Bronchus fibroblast of lung (primary cell): ENCODE measurements at places on chromosomes 2 and 18. TPM values are rescaled to one million over a fixed set of nuclear protein-coding genes. Genes with fewer than 3 reads are reported as not detected.

Gene WIPF1
- 5.4 and 5.5 TPM in 2 replicates for total RNA-seq

Gene DPYSL5
- not detected in 2 replicates for total RNA-seq

Gene ELAC1
- total RNA-seq = 6.6 and 7.4 TPM in 2 replicates

Gene TFPI
- 93.5 and 140 TPM in 2 replicates for total RNA-seq

Gene C2orf42
- 6.4 and 11.1 TPM in 2 replicates for total RNA-seq

Gene CYP1B1
- 81.6 and 86.6 TPM in 2 replicates for total RNA-seq

Gene CD8A
- total RNA-seq = not detected in 2 replicates

Gene MEP1B
- not detected in 2 replicates for total RNA-seq

Gene KRTCAP3
- 0.15 TPM in 1 of 2 replicates, not detected in the other for total RNA-seq

Gene ICA1L
- total RNA-seq = 3.1 and 5.5 TPM in 2 replicates

Gene SLC30A3
- total RNA-seq = 0.15 and 0.34 TPM in 2 replicates

Gene FTCDNL1
- 0.30 and 1.2 TPM in 2 replicates for total RNA-seq

Gene NEURL3
- total RNA-seq = not detected in 2 replicates

Gene HOXD12
- total RNA-seq = not detected in 2 replicates

Gene CIB4
- not detected in 2 replicates for total RNA-seq

Gene LYPD1
- total RNA-seq = 0.34 and 1.2 TPM in 2 replicates

Gene PLB1
- total RNA-seq = 0.34 and 1.5 TPM in 2 replicates

Gene GREB1L
- under 0.01 and 0.30 TPM in 2 replicates for total RNA-seq

Gene ABHD1
- not detected in 2 replicates for total RNA-seq

Gene MALL
- total RNA-seq = 6.7 and 9.8 TPM in 2 replicates

Gene PCGF1
- 16.6 and 18.3 TPM in 2 replicates for total RNA-seq

Gene COQ10B
- total RNA-seq = 11.3 and 16.3 TPM in 2 replicates

Gene MARCO
- total RNA-seq = not detected in 2 replicates

Gene EHBP1
- 24.5 and 29.1 TPM in 2 replicates for total RNA-seq

Gene NAT8
- not detected in 2 replicates for total RNA-seq
